ENCODE measurements at places on chromosomes 2 and 18.

DNA sequence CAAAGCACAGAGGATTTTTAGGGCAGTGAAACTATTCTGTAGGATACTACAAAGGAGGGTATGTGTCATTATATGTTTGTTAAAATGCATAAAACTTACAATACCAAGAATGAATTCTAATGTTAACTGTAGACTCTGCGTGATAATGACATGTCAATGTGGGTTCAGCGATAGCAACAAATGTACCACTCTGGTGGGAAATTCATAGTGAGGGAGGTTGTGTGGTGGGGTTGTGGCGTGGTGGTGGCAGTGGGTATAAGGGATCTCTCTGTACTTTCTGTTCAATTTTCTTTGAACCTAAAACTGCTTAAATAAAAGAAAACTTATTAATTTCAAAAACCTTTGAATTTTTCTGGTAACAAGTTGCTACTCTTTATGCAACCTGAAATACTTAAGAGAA, 99.3 kb upstream of the SLC38A11 start:
- no peak for DNase-seq

GRCh38 chr18:3329872-3330271, 67.9 kb downstream of the MYL12B start:
- no peak for DNase-seq

DNA sequence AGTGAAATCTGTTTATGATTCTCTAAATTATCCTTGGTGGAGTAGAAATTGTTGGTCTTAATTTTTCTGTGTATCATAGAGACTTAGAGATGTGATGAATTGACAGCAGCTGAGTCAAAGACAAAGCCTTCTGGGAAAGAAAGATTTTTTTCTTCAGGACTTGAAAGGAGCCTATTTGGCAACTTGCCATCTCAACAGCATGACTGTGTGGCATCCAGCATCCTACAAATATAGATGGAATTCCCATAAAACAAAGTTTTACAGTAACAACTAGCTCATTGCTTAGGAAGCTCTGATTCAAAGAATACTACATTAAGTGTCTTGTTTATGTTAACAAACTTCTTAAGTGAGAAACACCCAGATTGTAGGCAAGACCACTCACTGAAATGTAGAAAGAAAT, 79.2 kb upstream of the SETBP1 start:
- no peak for DNase-seq

DNA sequence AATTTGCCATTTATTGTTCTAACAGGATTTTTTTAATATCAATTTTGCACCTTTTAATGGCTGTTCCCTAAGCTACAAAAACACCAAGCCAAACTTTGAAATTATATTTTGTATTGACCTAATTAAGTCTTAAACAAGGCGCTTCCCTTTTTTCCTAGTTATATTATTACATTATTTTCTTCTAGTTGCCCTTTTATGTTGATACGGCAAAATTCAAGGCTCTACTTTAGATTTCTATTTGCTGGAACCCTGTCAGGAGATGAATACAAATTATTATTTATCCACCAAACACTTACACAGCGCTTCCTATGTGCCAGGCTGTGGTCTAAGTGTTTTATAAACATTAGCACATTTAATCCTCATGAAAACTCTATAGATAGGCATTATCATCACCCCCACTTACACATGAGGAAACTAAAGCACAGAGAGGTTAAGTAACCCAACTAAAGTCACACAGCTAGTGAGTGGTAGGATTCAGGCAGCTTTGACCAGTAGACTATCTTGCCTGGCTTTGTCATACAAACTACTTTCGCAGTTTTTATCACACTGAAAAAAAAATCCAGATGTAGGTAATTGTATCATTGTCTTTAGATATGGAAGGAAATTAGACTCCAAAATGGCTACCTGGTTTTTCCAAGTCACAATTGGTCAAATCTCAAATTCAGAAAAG, 456.5 kb downstream of the STK39 start:
- no peak for DNase-seq

DNA sequence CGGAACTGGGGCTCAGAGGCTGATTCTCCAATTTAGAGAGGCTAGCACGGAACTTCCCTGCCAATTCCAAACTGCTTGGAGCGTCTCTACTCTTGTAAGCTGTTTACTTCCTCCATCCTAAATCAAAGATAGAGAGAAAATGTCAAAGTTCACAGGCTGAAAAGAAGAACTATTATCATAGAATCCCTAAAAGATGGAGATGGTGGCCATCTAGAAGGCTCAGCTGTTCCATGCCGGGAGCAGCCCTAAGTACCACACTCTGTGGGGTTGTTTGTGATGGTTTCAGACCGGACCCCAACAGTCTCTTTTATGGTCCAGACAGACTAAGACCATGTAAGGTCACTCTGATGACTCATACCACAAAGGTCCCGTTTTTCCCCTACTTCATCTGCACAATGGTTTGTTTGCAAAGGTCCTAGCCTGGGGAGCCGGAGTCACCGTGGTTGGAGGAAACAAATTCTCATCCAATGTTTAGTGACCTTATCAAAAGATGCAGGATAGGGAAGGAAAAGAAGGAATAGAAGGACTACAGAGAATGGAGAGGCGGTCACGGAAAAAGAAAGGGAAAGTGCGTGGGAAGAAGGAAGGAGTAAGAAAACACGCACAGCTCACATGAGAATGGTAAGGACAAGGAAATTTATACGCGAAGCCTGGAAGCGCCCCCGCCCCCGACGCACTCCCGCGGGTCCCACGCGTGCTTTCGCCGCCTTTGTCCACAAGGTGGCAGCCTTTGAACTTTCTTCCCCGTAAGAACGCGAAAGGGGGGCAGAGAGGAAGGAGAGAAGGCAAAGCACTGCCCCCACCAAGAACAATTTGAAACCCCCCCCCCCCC, 453 bp upstream of the ANTXR1 start:
- no peak for DNase-seq

DNA sequence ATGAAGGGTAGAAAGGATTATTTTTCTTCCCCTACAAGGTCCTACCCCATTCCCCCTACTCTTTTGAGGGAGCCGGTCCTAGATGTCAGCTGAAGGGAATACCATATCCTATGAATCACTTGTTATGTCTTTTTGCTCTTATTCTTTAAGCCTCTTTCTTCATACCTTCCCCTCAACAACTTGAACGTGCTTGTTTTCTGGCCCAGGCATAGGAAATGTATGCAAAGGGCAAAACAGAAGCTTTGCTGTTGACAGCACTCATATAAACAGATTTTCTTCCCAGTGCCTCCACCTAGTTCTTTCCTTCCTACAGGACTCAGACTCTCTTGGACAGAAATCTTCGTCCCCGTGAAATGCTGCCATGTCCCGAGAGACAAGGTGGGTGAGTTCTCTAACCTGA, 64.6 kb downstream of the TMEM17 start:
- no peak for DNase-seq

DNA sequence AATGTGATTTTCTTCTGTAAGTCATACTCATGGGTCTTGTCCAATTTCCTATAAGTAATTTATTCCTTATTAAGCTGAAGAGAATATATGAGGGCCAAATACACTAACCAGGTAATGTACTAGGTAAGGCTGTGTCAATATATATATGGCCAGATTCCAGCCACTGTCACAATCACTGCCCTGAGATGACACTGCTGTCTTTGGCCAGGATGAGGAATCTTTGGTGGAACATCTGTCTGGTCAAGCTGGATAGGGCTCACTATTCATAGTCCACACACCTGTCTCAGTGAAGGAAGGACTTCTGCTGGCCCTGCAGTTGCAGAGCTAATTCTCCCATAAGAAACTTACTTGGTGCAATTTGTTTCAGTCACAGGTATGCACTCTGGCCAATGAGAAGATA, 11.3 kb downstream of the MSTN start:
- no peak for DNase-seq

- DNase-seq, result no peak
Measured at GRCh38 chr2:106764614-106765013, 121.4 kb downstream of the ST6GAL2 start.

GRCh38 chr2:94977826-94978225, 47.7 kb upstream of the MAL start:
- no peak for DNase-seq

- DNase-seq, result no peak
Measured at GRCh38 chr2:144937910-144938709, 418.2 kb upstream of the ZEB2 start.

DNA sequence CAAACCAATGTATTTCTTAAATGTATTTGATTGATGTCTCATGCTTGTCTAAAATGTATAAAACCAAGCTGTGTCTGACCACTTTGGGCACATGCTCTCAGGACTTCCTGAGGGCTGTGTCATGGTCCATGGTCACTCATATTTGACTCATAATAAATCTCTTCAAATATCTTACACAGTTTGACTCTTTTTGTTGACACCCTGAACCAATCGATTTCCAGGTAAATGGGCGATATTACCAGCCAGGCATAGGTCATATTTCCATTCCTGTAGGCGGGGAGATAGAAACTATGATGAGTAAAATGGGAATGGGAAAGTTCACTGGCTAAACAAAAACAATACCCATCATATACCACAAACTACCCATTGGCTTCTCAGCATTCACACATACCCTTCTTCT, 9.3 kb upstream of the TRAPPC8 start:
- DNase-seq, result no peak

GRCh38 chr18:35890323-35890722, 82.2 kb upstream of the RMP24 start:
- DNase-seq, result no peak

DNA sequence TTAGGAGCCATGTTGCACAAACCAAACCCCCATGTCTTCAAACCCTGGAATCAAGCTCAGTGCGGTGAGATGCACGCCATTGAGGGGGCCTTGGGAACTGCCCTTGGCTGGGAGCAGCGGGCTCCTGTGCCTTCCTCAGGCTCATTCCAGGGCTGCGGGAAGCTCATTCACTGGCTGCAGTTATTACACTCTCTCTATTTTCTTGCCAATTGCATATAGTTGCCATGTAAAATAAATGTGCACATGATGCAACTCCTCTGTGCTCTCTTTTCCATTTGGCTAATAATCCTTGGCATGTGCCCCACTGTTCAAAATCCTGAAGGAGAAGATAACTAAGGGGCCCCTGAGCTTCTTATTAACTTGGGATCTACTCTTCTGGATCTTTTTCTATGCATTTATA, 74.7 kb downstream of the KCTD1 start:
- no peak for DNase-seq

DNA sequence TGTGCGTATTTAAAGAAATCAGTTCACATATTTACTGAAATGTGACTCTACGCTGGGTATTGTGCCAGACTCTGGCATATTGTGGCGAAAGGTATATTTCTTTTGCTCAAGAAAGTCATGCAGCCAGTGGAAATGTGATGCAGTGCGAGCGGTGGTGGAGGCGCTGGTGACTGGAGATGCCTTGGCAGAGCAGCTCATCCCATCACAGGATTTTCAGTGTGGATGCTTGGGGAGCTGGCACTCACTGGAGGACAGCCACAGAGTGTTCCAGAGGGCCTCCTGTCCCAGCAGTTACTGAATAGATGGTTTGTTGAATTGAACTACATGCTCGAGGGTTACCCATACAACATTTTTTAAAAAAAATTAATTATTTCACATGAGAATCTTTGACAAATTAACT, 117.6 kb downstream of the ZNF407 start:
- DNase-seq, result no peak

- no peak for DNase-seq
Measured at GRCh38 chr2:207149249-207150213, 16.2 kb downstream of the KLF7 start.

DNA sequence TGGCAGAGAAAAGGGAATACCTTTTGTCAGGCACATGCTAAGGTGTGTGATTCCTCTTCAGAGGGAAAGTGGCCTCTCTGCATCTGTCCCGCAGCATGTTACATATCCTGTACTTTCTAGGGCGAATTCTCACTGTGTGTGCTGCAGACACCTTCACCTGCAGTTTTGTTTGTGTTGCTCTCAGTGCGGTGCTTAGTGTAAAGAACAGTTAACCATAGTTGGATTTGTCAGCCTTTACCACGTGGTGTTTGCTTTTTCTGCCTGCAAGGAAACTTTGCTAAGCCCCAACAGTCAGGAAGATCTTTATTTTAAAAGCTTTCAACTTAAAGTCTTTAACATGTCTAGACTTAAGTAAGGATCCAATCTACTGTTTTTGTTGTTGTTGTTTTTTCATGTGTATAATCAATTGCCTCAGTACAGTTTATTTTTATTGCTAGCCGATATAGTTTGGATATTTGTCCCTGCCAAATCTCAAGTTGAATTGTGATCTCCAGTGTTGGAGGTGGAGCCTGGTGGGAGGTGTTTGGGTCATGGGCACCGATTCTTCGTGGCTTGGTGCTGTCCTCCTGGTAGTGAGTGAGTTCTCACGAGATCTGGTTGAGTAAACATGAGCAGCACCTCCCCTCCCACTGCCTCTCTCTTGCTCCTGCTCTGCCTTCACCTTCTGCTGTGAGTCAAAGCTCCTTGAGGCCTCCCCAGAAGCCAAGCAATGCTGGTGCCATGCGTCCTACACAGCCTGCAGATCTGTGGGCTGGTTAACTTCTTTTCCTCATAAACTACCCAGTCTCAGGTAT, 90.6 kb downstream of the SNTG2 start:
- no peak for DNase-seq

DNA sequence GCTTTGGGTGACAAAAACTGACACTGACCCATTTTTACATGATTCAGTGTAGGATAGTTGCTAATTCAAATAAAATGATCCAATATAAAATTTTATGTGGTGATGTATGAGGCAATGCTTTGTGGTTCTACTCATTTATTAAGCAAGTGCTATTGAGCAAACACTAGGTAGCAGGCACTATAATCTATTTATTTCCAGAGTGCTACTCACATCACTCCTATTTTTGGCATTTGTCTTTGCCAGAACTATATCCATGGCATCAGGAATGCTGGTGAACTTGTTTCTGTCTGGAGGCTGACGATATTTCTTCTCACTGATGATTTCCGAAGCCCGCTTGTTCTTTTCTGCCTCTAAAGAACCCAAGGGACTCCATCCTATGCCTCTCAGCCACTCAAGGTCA, 84.3 kb downstream of the NEB start:
- no peak for DNase-seq

DNA sequence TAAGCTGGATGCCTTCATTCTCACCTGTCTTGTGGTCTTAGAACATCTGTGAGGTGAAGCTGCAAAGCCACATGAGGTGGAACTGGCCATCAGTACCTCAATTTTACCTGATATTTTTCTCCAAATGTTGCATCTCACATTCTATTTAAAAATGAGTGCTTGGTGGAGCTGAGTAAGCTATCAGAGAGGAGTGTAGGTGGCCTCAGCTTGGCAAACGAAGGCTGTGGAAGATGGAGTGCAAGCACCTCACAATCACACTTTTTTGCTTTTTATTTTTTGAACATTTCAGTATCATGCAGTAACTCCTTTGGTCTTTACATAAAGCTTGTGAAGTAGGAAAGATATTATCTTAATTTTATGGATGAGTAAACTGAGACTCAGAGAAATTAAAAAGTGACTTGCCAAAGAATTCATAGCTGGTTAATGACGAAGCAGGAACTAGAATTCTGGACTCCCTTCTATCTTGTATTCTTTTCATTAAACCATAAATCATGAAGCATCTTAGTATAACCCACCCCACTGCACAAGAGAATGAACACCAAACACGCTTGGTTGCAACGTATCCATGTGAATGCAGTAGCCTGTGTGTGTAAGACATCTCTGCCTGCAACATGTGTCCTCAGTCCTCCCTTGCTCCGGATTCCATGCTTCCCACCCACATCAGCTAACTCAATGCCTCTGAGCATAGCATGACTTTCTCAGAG, 27.2 kb downstream of the C2orf49 start:
- DNase-seq, result no peak

- DNase-seq, result no peak
Measured at GRCh38 chr2:21131861-21132260, 8.1 kb downstream of the TDRD15 start.

GRCh38 chr2:119282996-119283511, 59.4 kb downstream of the STEAP3 start:
- DNase-seq, result no peak
